ENCODE measurements at places on chromosomes 7 and 10.

- no peak for DNase-seq
Measured at GRCh38 chr7:44767912-44768627, 19.4 kb downstream of the ZMIZ2 start.

GRCh38 chr10:96073722-96074121 lies 30.3 kb downstream of the CCNJ start:
- DNase-seq: peak; percentile 55

- no peak for DNase-seq
Measured at GRCh38 chr10:132526676-132527075, 10.9 kb upstream of the INPP5A start.

DNA sequence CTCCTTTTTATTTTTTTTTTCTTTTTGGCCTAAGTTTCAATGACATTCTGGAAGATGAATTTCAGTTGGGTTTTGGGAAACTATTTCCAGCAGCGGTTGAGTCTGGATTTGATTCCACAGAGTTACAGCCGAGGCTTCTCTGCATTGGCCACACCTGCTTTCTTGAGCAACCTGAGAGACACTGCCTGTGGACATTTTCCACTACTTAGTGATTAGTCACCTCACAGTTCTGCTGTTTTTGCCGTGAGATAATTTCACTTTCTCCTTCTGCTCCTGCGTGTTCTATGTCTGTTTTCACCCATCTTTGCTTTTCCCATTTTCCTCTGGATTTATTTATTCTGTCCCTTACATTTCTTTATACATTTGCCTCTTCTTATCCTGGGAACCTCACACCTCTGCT lies 243.0 kb downstream of the BICC1 start:
- DNase-seq: no peak

DNA sequence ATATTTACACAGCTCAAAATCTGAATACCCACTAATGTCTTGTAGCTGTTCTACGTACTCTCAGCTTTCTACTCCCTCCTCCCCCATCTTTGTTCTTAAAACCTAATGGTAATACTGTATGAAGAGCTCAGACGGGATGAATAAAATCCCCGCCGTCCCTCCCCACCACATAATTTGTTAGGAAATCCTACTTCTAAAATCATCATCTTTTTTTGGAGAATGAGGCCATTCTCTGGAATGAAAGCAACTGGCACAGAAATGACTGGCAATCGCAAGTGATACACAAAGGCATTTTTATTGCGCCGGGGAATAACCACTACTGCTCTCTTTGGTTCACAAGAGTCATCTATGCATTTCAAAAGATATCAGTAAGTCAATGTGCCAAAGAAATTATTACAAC lies 27.3 kb downstream of the SLC35B4 start:
- no peak for DNase-seq

DNA sequence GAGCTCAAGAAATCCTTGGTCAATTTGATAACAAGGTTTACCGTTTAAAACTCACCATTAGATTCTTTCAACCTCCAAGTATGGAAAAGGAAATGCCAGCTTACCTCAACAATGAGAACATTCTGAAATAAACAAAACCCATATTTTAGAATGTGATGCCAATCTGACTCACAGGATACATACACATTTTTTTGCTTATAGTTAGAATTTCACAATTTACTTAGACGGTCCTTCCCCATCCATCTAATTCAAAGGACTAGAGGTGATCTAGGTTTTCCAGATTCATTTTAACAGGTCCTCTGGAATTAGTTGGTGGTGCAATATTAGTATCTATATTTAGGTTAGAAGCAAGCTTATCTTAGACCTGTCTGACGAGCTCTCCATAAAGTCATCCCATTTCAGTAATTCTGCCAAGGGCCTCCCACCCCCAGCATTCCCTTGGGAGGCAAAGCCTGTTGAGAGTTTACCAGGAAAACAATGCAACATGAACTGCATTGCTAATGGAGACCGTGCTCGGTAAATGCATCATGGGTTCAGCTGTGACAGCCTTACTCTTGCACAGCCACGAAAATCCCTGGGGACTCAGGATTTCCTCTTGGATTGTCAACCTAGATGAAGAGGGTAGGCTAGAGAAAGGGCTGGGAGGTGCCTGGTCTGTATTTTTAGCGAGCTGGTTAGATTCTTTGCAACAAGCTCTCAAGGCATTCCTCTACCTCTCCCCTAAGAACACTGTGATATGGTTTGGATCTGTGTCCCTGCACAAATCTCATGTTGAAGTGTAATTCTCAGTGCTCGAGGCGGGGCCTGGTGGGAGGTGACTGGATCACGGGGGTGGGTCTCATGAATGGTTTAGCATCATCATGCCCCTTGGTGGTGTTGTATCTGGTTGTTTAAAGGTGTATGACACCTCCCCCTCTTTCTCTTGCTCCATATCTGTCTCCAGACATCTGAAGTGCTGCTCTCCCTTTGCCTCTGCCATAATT lies 93.8 kb downstream of the PRTFDC1 start:
- DNase-seq: no peak

DNA sequence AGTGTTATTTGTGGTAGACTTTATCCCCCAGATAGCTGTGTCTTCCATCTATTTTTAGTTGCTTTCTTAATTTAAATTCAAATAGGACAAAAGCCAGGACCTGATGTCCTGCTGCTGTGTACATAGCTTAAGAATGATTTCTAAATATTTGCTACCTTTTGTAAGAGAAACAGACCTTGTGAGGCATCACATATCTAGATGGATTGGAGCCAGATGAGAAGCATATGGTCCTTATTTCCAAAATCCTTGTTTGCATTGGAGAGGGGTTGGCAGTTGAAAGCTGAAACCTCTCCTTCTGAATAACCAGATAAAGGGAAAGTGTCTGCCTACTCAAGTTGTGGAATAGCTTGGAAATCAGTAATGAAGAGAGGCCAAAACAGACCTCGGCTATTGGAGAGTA lies 50.7 kb upstream of the AMPH start:
- no peak for DNase-seq

- no peak for DNase-seq
Measured at GRCh38 chr7:29500719-29501118, 62.9 kb upstream of the PRR15 start.

DNA sequence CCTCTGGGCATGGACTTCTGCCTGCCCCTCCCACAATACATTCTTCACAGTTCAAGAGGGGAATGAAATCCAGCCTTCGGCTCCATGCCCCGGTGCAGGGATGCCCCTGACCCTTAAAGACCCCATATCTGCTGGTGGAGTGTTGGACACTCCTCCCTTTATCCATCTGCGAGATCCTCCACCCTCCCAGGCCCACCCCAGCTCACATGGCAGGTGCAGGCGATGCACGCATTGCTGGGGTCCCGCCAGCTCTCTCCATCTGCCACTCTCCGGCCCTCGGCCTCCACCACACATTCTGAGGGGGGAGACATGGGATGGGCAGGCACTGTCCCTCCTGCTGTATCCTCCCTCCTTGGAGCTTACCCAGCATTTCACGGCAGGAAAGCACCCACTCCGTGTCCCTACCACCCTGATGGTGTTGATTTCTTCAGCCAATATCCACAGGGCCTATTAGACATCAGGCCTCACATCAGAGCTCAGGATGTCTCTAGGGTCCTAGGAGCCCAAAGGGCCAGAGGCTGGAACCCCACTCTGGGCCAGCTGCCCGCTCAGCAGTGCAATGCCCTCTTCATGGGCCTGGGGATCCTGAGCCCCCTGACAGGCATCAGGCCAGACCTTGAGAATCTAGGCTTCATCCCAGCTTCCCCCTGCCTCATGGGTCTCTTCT lies 18.3 kb downstream of the ATP6V1F start:
- DNase-seq: no peak

DNA sequence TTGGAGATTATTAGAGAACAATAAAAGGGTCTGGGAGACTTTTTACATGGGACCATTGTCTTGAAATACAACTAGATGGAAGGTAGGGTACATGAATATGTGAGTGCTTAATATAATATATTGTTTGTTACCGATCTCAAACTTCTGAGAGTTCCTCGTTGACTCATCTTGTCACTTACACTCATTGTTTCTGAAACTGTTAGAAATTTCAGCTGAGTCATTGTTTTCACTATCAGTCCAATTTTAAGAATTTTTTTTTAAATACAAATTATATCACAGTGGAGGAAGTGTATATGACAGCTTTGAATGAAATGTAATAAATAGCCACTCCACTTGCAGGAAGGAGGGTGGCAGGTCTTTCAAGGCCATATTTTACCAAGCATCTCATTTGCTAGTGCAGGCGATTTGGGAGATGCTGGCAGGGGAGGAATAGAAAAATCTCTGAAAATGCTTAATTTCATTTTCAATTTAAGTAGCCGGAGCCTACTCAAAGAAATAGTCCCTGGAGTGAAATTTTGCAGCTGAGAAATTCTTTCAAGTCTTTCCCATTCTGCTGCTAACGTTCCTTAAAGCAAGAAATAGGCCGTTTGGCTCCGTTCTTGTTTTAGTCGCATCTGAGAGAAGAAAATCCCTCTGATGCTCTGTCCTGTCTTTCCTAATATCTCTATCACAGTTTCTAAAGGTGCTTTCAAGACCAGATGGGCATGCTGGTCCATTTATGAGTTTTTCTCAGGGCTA lies 1404.2 kb upstream of the CELF2 start:
- no peak for DNase-seq

DNA sequence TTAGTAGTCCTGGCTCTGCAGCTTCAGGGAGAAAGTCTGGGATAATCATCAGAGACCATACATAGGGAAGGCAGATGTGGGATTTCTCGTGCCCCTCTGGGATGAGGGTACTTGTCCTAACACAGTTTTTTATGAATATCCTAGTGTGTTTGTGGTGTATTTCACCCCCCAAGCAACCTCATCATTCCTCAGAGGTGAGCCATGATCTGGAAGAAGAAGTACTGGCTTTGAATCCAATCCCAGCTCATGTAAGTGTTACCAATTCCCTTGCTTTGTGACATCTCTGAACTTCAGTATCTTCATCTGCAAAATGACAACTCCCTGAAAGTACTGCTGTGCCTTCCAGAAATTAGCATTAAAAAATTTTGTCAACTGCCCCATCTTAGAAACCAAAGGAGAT lies 347.5 kb upstream of the ZMIZ1 start:
- DNase-seq: no peak

GRCh38 chr7:2199956-2200583 lies 32.7 kb downstream of the MAD1L1 start:
- DNase-seq: no peak

GRCh38 chr10:114937962-114938855 lies at the start of gene TRUB1:
Gene TRUB1, plus strand, starts transcription at chr10:114938195. Its CDS starts 59 bp downstream, at chr10:114938254.
- peak; percentile 87 for DNase-seq

GRCh38 chr7:95485391-95486123 lies at the start of gene ASB4:
Gene ASB4, plus strand, starts transcription at chr7:95485943. Its CDS starts 29 bp downstream, at chr7:95485972.
- no peak for DNase-seq

DNA sequence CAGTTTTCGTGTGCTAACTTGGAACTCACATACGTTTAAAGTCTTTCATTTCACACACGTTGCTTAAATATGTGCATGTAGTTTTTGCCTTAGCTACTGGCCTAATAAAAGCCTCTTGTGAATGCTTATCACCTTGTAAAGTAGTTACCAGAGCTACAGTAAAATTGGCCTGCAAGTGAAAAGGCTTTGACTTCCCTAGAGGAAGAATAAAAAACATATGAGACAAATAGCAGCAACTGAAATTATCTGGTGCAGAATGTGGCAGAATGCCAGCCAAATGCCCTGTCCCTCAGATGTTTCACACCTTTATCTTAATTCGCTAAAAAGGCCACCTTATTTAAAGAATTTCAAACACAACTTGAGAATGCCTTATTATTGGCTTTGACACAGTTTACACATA lies 28.1 kb upstream of the RPA3 start:
- no peak for DNase-seq

GRCh38 chr7:64811767-64812166 lies 17.5 kb downstream of the ZNF138 start:
- no peak for DNase-seq

GRCh38 chr10:120184547-120185337 lies 272.3 kb upstream of the PLPP4 start:
- no peak for DNase-seq

DNA sequence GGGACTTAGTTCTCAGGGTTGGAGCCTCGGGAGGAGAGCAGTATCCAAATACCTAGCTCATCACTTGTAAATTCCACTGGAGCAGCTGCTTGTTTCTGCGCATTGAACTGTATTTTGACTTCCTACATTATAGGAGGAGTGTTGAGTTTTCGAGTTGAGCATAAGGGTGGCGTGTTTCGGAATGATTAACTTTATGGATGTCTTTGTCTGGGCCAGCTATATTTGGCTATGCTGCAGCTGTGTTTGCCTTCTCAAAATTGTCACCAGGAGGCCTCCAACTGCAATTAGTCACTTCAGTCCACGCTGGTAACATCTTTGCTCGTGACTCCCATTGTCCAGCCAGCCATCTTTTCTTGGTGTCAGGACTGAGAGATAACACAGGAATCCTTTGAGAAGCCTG lies 9.1 kb downstream of the CELF2 start:
- no peak for DNase-seq

GRCh38 chr10:26574783-26575182 lies 122.7 kb upstream of the PDSS1 start:
- DNase-seq: no peak

DNA sequence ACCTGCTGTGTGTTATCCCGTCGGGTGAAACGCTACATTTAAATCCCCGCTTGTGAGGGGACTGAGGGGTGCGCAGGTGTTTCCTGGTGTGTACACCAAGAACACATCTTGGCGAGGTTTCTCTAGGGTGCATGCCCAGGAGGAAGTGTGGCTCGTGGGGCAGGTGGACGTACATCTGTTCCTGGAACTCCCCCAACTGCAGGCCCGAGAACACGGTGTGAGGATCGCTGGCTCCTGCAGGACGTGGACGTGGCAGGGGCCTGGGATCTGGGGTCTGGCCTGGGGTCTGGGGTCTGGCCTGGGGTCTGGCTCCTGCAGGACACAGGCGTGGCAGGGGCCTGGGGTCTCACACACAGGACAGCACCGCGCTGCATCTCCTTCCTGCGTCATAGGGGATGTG lies 10.1 kb downstream of the KNDC1 start:
- DNase-seq: no peak

GRCh38 chr7:80851896-80852476 lies 66.9 kb downstream of the SEMA3C start:
- no peak for DNase-seq

DNA sequence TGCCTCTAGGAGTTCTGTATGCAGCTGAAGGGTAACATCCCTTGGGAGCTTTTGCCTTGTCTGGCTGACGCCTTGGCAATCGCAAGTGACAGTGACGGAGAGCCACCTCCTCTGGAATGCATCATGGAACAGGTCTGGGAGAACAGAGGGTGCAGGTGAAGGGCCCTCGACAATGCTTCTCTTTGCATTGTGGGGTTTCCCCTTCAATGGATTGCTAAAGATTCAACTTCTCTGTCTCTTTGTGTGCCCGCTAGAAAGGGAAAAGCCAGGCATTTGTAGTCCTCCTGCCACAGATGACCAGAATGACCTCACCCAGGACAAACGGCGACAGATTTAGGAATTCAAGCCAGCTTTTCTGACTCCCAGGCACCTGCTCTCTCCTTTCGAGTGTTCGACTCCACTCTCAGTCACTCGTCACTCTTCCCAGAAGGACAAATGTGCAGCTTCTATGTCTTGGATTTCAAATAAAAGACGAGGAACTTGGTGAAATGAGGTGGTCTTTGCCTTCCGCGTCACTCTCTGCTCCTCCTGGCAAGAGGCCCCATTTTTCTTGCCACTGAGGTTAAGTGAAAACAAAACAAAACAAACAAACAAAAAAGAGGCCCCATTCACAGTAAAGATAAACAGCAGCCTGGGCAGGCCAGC lies 26.1 kb downstream of the IL2RA start:
- peak; percentile 3 for DNase-seq
